Activated B cell treated with CpG ODN at 0.5 μM for 24 hours (primary cell): ENCODE measurements at places on chromosomes 4 and X.

- H3K4me3 ChIP-seq, result no peak overlapping the region
- H3K27me3 ChIP-seq, result no peaks in the 10 kb centered on the region
- no peak overlapping the region for H3K27ac ChIP-seq
- H3K4me1 ChIP-seq, result no peaks in the 10 kb centered on the region
- no peaks in the 10 kb centered on the region for H3K36me3 ChIP-seq
These were observed 80.0 kb downstream of the FAT1 start for GRCh38 chr4:186643501-186644310.

DNA sequence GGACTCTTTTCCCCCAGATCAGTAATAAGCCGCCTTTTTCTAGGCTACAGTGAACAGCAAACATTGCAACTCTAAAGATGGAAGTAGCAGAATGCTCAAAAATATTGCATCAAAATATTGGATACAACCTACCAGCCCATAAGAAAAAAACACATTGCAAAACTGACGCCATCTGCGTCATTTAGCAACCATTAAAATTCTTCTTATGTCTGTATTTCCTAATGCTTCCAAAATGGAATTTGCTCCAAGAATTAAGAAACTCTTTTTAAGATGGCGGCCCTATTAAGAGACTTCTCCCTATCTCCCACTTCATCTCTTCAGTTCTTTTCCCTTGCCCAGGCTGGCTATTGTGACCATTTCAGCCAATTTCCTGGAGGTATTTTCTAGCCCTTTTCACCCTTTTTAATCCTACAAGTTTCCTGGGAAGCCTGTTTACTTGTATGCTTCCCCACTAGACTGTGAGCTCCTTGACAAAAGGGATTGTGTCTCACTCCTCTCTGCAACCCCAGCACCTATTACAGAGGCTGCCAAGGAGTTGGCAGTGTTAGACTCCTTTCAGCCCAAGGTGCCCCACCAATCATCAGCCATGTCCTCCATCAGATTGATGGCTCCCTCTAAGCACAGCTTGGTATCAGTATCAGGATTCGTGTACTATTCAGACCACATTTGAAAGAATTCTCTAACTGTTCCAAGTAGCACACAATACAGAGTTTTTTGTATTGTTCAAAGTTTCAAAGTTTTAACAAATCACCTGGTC lies 4.4 kb downstream of the GPC3 start:
- H3K4me3 ChIP-seq, result no peak overlapping the region
- DNase-seq, result no peak
- no peak overlapping the region for H3K27ac ChIP-seq
- peaks cover 4% of the 10 kb centered on the region for H3K4me1 ChIP-seq

GRCh38 chr4:185213877-185214276 lies 4.5 kb downstream of the SNX25 start:
- H3K36me3 ChIP-seq, result peaks cover 8% of the 10 kb centered on the region
- H3K27ac ChIP-seq, result peak overlapping the region; percentile 93
- no peaks in the 10 kb centered on the region for H3K27me3 ChIP-seq
- peaks cover 81% of the 10 kb centered on the region for H3K4me1 ChIP-seq
- DNase-seq, result no peak

DNA sequence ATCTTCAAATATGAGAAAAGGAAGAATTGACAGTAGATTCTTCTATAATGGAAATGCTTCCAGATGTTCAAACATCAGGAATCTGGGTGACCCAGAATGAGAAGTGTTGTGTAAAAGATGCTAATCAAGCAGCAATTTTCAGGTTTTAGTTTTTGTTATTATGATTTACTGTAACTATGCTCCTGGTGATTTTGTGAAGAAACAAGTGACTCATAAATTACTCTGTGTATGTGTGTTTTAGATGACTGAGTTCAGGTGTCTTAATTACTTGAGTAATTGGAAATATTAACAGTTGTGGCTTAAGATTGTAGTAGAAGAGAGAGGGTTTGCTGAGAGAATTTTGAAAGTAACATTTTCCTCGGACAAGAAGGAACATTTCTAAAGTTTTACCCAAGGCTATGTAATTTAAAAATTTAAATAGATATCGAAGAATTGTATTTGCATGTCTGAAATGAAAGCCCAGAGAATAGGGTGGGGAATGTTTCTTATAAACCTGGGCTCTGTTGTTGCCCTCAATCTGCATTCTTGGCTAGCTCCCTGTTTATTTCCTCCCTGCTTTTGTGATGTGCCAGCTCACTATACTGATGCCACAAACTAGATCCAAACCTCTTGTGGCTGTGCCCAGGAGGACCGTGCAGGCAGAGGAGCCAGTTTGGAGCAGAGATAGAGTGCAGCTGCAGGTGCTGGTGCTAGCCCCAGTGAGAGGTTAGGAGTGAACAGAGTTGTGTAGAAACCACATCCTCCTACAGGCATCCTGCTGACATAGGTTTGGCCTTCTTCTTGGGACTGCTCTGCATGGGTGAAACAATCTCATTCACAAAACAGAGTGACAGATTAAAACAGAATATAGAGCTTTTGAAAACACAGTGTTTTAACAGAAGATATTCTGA lies 25.4 kb upstream of the TNIP3 start:
- no peak for DNase-seq
- no peak overlapping the region for H3K4me3 ChIP-seq
- H3K36me3 ChIP-seq, result no peaks in the 10 kb centered on the region
- H3K27me3 ChIP-seq, result no peaks in the 10 kb centered on the region
- peaks cover 8% of the 10 kb centered on the region for H3K4me1 ChIP-seq
- H3K27ac ChIP-seq, result no peak overlapping the region

DNA sequence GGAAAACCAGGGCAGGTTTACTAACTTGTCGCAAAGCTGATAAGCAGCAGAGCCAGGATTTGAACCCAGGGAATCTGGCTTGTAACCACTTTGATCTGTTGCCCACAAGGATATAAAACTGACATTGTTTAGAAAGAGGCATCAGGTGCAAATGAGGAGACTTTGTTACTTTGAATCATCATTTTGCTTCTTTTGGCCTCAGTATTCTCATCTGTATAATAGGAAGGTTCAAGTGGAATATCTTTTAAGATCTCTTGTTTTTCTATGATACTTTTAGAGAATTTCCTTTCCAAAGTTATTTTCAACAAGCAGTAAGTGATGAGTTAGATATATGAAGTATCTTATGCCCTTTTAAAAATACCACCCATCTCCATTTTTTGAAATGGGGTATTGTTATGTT lies 57.8 kb upstream of the NAP1L5 start:
- no peak overlapping the region for H3K4me3 ChIP-seq
- no peaks in the 10 kb centered on the region for H3K4me1 ChIP-seq
- peaks cover 2% of the 10 kb centered on the region for H3K27me3 ChIP-seq
- H3K36me3 ChIP-seq, result no peaks in the 10 kb centered on the region
- no peak for DNase-seq

DNA sequence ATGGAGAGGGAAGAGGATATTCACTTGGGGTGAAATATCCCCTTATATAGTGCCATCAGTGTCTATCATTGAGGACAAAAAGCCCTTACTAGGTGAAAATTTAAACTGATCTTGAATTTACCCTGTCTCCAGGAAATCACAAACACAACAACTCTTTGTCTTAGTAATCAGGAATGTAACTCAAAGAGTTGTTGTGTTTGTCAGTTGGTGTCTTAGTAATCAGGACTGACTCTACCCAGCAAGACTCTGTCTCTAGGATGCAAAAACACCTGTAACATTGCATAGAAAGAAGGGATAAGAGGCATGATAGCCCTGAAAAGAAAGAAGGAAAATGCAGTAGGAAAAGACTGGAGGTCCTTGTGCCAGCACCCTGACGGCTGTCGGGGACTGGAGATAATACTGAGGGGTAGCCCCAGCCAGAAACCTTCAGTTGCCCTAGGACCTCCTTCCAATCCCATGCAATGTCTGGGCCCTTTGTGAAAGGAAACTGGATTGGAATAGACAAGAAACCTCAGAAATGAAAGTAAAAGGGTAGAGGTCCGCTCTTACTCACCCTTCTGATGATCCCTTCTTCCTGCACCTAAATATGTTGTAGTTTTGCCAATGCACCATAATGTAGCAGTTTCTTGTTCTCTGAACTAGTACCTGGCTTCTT lies 45.3 kb downstream of the HMGB2 start:
- H3K27me3 ChIP-seq, result no peaks in the 10 kb centered on the region
- no peak overlapping the region for H3K4me3 ChIP-seq
- DNase-seq, result no peak

- H3K27ac ChIP-seq, result no peak overlapping the region
- peak; percentile 13 for DNase-seq
- peaks cover 20% of the 10 kb centered on the region for H3K36me3 ChIP-seq
- H3K4me1 ChIP-seq, result peaks cover 18% of the 10 kb centered on the region
- no peak overlapping the region for H3K4me3 ChIP-seq
These were observed 4.6 kb upstream of the HAUS3 start for GRCh38 chr4:2246384-2247127.

- H3K27ac ChIP-seq, result no peak overlapping the region
- no peak overlapping the region for H3K4me3 ChIP-seq
- H3K36me3 ChIP-seq, result no peaks in the 10 kb centered on the region
- no peaks in the 10 kb centered on the region for H3K27me3 ChIP-seq
These were observed 105.1 kb upstream of the GRPR start for GRCh38 chrX:16018291-16018690.

DNA sequence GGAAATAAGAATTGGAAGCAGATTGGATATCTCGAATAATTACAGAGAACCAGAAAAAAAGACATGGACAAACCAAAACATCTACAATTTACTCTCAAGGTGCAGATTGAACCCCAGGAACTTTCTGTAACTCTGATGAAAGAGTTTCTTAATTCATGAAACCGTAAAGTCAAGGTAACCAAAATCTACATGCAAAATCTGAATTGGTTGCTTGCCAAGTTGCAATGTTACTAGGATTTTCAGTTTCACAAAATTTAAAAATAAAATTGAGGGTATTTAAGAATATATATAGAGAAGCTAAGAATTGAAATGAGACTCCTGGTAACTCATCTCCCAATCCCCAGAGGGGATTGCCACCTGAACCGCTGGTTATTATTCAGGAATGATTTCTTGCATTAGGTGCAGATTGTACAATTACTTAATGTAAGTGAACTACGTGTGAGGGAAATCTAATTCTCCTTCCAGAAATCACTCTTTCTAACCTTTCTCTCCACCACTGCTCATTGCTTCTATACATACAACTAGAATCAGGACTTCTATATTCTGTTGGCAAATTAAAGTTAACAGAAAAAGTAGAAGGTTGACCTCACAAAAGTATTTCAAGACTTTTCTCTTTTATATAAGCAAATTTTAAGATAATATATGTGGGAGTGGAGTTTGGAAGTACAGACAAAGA lies 221.5 kb upstream of the NDST4 start:
- no peak for DNase-seq
- H3K4me1 ChIP-seq, result no peaks in the 10 kb centered on the region
- no peaks in the 10 kb centered on the region for H3K27me3 ChIP-seq

DNA sequence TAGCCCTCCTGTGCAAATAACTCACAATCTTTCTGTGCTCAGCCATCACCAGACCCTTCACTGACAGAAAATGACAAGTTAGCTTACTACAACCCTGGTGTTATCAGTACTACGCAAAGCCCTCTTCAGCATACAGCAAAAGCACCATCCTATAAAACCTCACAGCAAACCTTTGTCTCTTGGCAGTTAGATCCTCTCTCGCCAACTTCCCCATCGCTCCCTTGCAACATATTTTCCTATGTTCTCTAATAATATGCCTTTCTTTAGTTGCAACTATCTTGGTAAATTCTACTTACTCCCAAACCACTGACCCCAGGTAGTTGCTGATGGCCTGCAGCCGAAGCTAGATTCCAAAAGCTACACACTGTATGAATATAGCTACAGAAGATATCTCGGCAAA lies 856.9 kb upstream of the FRG1 start:
- H3K4me1 ChIP-seq, result no peaks in the 10 kb centered on the region
- H3K4me3 ChIP-seq, result no peak overlapping the region
- H3K27ac ChIP-seq, result no peak overlapping the region
- no peaks in the 10 kb centered on the region for H3K27me3 ChIP-seq
- H3K36me3 ChIP-seq, result no peaks in the 10 kb centered on the region

DNA sequence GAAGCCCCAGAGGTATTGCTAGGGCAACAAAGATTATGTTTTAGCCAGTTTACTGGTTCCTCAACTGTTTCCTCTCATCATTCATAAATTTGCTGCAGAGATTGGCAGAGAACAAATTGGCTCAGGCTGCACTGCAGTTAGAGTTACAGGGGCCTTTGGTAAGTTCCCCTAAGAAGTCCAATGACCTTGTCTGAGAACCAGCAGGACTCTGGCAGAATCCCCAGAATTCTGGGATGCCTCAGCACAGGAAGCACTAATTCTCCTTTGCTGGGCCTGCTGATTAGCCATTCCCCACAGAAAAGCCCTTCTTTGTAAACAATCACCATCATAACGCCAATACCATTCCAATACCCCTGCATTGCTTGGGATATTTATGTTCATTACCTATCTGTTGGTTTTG lies 151.3 kb downstream of the USP46 start:
- no peaks in the 10 kb centered on the region for H3K36me3 ChIP-seq
- H3K4me1 ChIP-seq, result no peaks in the 10 kb centered on the region

DNA sequence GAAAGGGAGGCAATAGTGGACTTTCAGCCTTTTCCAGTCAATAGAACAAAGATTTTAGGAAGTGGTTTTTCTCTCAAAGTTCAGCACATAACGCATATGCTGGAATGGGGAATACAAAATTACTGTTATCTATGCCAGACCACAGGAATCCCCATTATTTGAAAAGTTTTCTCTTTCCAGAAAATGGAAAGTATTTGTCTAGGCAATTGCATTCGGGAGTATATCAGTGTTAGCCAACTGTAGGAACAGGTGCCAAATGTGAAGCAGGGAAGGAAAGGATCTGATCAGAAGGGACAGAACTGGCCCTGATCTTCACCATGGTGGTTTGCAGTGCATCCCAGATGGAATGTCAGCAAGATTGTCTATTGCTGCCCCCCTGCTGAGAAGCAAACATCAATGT lies 213.6 kb downstream of the CPE start:
- no peaks in the 10 kb centered on the region for H3K36me3 ChIP-seq
- no peaks in the 10 kb centered on the region for H3K27me3 ChIP-seq
- H3K27ac ChIP-seq, result no peak overlapping the region
- no peaks in the 10 kb centered on the region for H3K4me1 ChIP-seq
- DNase-seq, result no peak
- no peak overlapping the region for H3K4me3 ChIP-seq

- H3K4me1 ChIP-seq, result no peaks in the 10 kb centered on the region
- no peaks in the 10 kb centered on the region for H3K36me3 ChIP-seq
- no peak for DNase-seq
These were observed 382.9 kb upstream of the MAGEB18 start for GRCh38 chrX:25755194-25755593.

DNA sequence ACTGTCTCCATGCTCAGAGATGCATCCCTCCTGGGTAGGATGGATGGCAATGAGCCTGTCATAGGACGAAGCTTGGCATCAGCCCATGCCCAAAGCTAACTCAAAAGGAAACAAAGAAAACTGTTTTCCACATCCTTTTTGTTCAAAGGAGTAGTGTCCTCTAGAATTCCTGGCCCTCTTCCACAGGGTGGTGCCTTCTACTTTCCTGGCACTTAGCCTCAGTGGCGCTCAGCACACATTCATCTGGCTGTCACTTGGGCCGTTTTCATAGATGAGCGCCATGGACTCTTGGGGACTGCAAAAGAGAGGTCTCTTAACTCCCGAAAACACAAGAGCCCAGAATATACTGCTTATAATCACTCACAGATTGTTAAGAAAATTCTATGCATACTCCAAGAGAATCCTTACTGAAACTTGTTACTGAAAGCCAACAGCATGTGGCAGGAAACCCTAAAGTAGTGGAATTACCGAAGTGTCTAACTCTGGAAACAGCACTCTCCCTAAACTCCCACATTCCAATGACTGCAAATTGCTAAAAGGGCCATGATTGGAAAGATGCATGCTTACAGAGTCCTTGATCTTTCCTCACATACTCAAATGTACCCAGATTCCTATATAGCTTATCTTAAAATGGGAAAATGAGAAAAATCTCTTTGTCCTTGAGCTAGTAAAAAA lies 110.0 kb downstream of the HS6ST2 start:
- no peak for DNase-seq
- peaks cover 2% of the 10 kb centered on the region for H3K27me3 ChIP-seq
- no peak overlapping the region for H3K4me3 ChIP-seq
- H3K27ac ChIP-seq, result no peak overlapping the region
- no peaks in the 10 kb centered on the region for H3K4me1 ChIP-seq
